Myocyte (in vitro differentiated cells): ENCODE measurements at places on chromosomes 7 and 10. TPM values are rescaled to one million over a fixed set of nuclear protein-coding genes. Genes with fewer than 3 reads are reported as not detected.

CFAP46 gene
- total RNA-seq: not detected in 2 replicates

NACAD gene
- 1.2 and 1.6 TPM in 2 replicates for total RNA-seq

TDRD1 gene
- total RNA-seq: 0.51 and 0.62 TPM in 2 replicates

CALML5 gene
- total RNA-seq: not detected in 2 replicates

KIAA1217 gene
- 10.2 and 13.2 TPM in 2 replicates for total RNA-seq

CCDC172 gene
- total RNA-seq: not detected in 2 replicates

TIMM23 gene
- total RNA-seq: 103 and 124 TPM in 2 replicates

UNC5B gene
- 3.6 and 5.2 TPM in 2 replicates for total RNA-seq

SSC4D gene
- 0.88 TPM in 1 of 2 replicates, not detected in the other for total RNA-seq

GPC2 gene
- 60.4 and 65.3 TPM in 2 replicates for total RNA-seq

EPDR1 gene
- 352 and 357 TPM in 2 replicates for total RNA-seq

CALHM3 gene
- total RNA-seq: not detected in 2 replicates

UCN3 gene
- not detected in 2 replicates for total RNA-seq

ETV1 gene
- 8.9 and 23.7 TPM in 2 replicates for total RNA-seq

SGMS1 gene
- 23.7 and 44.0 TPM in 2 replicates for total RNA-seq

CAMK2B gene
- 31.8 and 34.0 TPM in 2 replicates for total RNA-seq

ABCA13 gene
- 1.7 and 2.4 TPM in 2 replicates for total RNA-seq

DNAJB12 gene
- total RNA-seq: 27.1 and 30.3 TPM in 2 replicates

TAS2R60 gene
- total RNA-seq: not detected in 2 replicates

- DNase-seq: peak; percentile 36
These were observed 1.2 kb downstream of the CCM2 start for GRCh38 chr7:45001138-45001694.

DNA sequence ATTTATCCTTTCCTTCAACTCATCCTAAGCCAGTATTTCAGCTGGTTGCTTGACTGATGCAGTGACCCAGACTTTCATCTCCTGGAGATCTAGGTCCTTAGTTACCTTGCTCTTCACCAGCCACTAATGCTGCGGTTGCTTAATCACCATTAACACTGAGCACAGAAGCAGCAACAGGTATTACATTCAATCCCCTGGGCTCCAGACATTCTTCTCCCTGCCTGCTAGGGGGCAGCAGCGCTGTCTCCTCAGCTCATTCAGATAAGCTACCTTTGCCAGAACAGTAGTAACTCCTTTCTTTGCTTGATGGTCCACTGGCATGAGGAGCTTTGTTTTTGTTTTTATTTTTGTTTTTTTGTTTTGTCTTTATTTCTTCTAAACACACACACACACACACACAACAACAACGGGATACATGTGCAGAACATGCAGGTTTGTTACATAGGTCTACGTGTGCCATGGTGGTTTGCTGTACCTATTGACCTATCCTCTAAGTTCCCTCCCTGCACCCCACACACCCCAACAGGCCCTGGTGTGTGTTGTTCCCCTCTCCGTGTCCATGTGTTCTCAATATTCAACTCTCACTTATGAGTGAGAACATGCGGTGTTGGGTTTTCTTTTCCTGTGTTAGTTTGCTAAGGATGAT lies 1043.2 kb upstream of the C7orf33 start:
- peak; percentile 30 for DNase-seq

DNA sequence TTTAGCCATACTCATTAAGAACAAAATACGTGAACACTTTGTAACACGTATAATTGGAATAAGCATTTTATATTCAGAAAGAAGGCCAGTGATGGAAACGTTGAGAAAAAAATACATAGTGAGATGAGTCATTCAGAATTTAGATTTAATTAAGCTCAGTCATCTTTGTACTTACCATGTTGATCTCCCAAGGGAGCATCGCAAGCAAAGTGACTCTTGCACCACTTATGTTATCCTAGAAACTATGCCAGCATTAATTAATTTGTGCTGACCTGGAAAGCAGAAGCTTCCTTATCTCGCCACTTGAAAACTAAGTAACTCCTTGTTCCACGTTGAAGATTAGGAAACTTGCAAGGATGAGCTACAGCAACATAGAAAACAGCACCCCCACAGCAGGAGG lies 9.7 kb upstream of the MPP7 start:
- no peak for DNase-seq

- DNase-seq: no peak
These were observed 19.4 kb upstream of the SRGN start for GRCh38 chr10:69068549-69068948.

- DNase-seq: no peak
These were observed 310.6 kb downstream of the FRMD4A start for GRCh38 chr10:14020037-14020664.

GRCh38 chr10:72321248-72322029 lies 33.3 kb downstream of the DNAJB12 start:
- DNase-seq: no peak

- no peak for DNase-seq
These were observed 10.6 kb downstream of the CRTAC1 start for GRCh38 chr10:98019784-98020183.

DNA sequence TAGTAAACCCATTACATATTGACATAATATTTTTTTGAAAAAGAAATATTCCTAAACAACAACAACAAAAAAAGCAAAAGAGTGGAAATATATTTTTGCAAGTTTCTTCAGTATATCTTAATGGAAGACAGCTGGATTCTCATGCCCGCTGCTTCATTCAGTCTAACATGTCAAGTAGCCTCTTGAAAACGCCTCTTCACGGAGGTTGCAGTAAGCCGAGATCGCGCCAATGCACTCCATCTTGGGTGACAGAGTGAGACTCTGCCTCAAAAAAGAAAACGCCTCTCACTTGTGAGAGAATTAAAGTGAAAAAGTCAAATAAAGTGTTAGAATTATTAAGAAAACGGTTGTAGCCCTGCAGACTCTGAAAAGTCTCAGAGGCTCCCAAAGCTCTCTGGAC lies 1.3 kb downstream of the CUTC start:
- no peak for DNase-seq

DNA sequence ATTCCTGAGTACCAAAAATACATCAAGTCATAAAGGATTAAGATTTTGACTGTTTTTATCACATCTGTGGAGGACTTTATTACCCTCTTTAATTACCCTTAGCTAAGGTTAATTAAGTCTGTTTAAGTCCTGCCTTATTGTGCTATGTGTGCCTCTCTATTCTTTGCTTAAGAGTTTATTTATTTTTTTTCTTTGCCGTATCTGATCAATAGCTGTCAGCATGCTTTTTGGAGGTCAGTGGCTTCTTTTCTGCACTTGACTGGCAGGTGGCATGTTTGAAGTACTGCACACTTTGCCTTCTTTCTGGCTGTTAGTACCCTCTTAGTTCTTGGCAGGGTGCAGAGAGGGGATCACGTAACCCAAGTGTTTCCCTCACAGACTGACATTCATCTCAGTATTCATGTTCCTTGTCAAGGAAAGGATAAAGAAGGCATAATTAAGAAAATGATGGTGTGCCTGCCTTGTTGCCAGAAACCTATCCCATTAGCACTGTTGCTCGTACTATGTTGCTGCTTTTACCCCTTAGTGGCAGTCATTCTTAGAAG lies 225.8 kb downstream of the EXOC4 start:
- DNase-seq: no peak

- no peak for DNase-seq
These were observed 263.6 kb upstream of the LRRN3 start for GRCh38 chr7:110827287-110827855.

DNA sequence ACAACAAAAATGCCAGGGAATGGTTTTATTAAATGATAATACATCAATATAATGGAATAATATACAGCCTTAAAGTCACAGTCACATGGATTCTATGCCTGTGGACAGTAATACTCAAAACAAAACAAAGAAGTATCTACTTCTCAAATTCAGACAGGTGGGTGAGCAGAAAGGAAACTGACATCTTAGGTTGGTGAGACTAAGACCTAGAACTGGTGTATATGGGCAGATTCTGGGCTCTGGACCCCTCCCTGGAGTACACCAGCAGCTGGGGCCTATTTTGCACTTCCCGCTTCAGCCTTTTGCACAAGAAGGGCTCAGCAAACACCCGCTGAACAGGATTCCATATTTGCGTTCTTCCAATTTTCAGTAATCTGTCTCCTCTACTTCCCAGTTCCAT lies 5.4 kb upstream of the FIS1 start:
- DNase-seq: no peak

DNA sequence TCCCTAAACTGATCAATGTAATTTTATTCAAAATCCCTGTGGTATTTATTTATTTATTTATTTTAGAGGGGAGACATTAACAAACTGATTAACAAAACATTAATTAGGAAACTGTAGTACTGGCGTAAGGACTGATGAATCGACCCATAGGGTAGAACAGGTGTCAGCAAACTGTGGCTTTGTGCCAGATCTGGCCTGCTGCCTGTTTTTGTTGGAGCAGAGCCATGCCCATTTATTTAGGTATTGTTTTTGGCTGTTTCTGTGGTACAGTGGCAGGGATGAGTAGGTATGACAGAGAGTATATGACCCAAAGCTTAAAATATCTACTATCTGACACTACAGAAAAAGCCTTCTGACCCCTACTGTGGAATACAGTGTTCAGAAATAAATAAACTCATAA lies 332.5 kb upstream of the ETV1 start:
- DNase-seq: peak; percentile 51

GRCh38 chr10:114388275-114388674 lies 16.0 kb downstream of the AFAP1L2 start:
- DNase-seq: no peak

GRCh38 chr7:6576024-6576866 lies 1.0 kb upstream of the ZDHHC4 start:
- DNase-seq: peak; percentile 24

GRCh38 chr10:132117146-132117545 lies 51.4 kb downstream of the JAKMIP3 start:
- no peak for DNase-seq

- DNase-seq: no peak
These were observed 2.9 kb upstream of the RBM20 start for GRCh38 chr10:110641256-110641655.

GRCh38 chr10:23046027-23046426 lies 49.4 kb upstream of the MSRB2 start:
- no peak for DNase-seq

- no peak for DNase-seq
These were observed 953.1 kb upstream of the ZNF722 start for GRCh38 chr7:63045575-63045974.

- DNase-seq: peak; percentile 81
These were observed 66.4 kb downstream of the EXOC6 start for GRCh38 chr10:92914478-92915325.

DNA sequence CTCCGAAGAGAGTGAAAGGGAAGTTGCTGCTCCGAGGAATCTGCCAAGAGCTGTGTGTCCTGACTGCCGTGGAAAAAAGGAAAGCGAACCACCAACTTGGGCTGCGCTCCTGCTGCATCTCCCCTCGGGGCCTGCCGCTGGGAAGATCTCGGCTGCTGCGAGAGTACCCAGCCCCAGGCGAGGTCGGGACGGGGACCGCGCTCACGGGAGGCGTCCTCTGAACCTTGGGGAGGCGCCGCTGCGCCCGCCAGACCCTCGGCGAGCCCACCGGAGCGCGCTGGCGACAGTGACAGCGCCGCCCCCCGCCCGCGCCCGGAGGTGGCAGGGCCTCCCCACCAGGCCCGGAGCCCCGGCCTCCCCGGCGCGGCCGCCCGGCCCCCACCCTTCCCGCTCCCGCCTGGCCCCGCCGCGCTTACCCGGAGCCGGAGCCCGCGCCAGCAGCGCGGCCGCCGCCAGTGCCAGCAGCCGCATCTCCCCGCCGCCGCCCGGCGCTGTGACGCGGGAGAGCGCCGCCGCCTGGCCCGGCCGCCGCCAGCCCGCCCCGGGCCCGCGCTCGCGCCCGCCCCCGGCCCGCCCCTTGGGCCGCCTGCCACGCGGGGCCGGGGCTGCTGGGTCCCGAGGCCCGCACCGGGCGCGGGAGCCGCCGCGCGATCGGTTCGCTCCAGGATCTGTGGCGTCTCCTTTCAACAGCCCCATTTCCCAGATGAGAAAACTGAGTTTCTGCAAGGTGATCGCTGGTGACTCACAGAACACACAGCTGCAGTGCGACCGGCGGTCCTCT lies at the start of gene VSTM4:
VSTM4 (minus strand) TSS at position 508 of the 781 bp plus-strand sequence; CDS start at position 471, 37 bp downstream.
- peak; percentile 58 for DNase-seq

- peak; percentile 6 for DNase-seq
These were observed 86.7 kb upstream of the GNAI1 start for GRCh38 chr7:80047856-80048459.

- DNase-seq: no peak
These were observed 286.2 kb upstream of the VWC2 start for GRCh38 chr7:49486974-49487829.

DNA sequence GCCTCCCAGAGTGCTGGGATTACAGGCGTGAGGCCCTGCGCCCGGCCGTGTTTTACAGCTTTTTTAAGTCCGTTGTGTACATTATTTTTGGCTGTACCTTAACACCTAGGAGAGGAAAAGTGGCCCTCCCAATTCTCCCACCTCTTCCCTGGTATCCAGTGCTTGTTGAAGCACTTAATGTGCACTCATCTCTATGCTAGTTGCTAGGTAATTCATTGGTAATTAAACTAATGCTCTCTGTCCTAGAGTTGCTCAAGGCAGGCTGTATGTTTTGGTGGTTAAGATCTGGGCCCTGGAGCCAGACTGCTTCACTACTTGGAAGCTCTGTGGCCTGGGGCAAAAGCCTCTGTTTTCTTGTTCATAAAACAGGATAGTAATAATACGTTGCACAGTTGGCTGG lies 19.6 kb downstream of the AVPI1 start:
- no peak for DNase-seq

DNA sequence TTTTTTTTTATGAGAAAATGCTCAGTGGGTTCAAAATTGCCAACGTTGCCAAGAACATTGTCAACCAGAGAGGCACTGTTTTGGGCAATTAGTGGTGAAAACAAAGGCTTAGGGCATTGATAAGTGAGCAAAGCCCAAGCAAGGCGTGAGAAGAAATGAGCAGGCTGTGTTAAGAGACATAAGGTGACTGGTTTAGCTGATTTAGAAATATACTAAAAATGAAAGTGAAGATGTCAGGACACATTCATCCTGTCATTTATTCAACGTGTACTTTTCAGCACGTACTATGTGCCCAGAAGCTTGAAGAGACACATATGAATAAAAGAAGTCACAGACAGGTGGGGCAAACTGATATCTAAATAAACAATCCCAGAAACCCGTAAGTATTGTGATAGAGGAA lies 31.8 kb downstream of the AOAH start:
- no peak for DNase-seq

GRCh38 chr10:92598321-92598720 lies 5.4 kb downstream of the KIF11 start:
- DNase-seq: no peak

DNA sequence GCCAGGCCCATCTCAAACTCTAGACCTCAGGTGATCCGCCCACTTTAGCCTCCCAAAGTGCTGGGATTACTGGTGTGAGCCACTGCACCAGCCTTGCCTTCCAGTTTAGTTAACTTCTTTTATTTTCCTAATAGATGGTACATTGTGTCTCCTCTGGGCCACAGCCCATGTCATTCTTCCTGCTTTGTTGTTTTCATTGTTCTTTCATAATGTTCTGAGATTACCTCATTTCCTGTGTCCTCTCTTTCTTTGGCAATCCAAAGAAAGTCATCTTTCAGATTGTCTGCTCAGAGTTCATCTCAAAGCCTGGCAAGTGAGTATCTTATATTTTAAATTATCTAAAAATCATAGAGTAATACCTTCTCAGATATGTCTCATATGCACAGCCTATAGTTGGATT lies at the start of gene OLAH:
OLAH (plus strand) TSS at position 270 of the 400 bp plus-strand sequence. CDS start 3,346 bp downstream, outside the sequence.
- DNase-seq: no peak

GRCh38 chr10:28444031-28444430 lies 88.9 kb upstream of the WAC start:
- no peak for DNase-seq

- peak; percentile 84 for DNase-seq
These were observed 120.6 kb downstream of the LYZL1 start for GRCh38 chr10:29409241-29410054.
